Stimulated activated CD8-positive, alpha-beta memory T cell treated with anti-CD3 and anti-CD28 coated beads, Interleukin-12 subunit alpha, Interleukin-12 subunit beta, amount 100 ng/mL, for 4 hours (primary cell): ENCODE measurements at places on chromosomes 6 and 20.

- no peak for DNase-seq
These were observed 220.8 kb downstream of the TRDN start for GRCh38 chr6:123415844-123416468.

DNA sequence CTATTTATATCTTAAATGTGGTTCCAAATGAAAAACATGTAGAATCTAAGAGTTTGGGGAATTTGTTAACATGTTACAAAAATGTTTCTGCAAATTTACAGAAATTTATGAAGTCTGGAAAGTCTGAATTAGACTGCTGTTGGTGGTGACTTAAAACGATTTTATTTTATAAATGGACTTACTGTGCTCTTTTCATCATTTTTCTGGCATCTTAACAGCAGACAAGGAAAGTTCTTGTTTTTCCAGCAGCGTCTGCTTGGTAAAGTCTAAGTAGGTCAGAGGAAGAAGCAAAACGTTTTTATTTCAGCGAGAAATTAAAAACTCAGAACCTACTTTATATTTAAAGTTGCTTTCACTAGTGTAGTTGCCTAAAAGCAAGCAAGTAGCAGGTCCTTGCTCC is 48.6 kb upstream of the COL9A1 start:
- no peak for DNase-seq

DNA sequence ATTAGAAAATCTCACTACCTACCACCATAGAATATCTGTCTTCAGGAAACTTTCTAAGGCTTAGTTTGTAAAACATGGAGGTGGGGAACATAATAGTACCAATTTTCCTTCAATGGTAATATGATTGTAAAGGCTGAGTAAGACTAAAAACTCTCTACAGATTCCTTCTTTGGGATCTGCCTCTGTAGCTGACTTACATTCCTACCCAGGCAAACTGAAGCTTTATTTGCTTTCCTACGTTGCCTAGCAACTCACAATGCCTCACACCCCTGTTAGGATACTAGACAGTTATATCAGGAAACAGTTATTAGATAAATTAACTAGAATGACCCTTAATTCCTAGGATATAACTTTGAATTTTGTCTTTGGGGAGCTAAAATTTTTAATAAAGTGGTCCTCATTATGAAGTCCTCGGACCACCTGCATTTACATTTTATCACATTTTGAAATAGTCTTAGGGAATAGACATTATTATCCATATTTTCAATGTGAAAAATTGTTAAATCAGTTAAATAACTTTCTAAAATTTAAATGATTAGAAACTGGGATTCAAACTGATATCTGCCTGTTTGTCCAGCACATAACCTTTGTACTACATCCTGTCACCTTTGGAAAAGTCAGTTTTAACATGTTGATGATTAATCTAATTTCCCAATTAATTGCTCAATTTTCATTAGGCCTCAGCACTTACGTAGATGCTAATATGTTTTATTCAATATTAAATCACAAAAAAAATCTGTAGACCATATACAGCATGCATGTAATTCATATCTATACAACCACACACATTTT is 591.4 kb downstream of the RNF144B start:
- DNase-seq = no peak

DNA sequence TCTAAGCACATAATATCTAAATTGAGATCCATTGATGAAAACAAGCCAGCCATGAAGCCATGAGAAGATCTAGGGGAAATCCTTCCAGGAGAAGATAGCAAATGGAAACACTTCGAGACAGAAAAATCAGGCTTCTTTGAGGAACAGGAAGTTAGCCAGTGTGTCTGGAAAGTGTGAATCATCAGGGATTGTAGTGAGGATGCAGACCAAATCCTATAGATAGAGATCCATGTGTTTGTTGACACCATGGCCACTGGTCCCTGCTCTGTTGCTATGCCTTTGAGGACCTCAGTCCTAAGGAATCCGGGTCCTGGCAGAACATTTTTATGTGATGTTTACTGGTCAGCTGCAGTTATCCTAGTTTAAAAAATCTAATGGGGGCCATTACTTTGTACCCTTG is 6.6 kb upstream of the ELOVL2 start:
- no peak for DNase-seq

DNA sequence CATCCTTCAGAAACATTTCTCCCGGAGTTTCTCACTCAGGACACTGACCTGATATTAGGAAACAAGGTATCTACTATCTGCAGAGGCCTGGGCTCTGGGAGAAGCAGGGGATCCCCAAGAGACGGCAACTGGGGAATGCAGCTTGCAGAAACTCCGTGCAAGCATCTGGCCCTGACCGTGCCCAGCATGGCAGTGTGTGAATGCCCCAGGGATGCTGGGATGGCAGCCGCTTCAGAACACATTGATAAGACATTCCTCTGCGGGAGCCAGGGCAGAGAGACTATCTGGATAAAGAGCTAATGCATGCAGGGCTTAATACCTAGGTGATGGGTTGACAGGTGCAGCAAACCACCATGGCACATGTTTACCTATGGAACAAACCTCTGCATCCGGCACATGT is 55.4 kb downstream of the NFATC2 start:
- DNase-seq = no peak

- DNase-seq = no peak
These were observed 8.0 kb downstream of the DNPH1 start for GRCh38 chr6:43221046-43221972.
